ENCODE measurements at places on chromosomes 12 and 14.
A peak's percentile ranks its signal among the peaks of the same experiment; 100 is the strongest.

DNA sequence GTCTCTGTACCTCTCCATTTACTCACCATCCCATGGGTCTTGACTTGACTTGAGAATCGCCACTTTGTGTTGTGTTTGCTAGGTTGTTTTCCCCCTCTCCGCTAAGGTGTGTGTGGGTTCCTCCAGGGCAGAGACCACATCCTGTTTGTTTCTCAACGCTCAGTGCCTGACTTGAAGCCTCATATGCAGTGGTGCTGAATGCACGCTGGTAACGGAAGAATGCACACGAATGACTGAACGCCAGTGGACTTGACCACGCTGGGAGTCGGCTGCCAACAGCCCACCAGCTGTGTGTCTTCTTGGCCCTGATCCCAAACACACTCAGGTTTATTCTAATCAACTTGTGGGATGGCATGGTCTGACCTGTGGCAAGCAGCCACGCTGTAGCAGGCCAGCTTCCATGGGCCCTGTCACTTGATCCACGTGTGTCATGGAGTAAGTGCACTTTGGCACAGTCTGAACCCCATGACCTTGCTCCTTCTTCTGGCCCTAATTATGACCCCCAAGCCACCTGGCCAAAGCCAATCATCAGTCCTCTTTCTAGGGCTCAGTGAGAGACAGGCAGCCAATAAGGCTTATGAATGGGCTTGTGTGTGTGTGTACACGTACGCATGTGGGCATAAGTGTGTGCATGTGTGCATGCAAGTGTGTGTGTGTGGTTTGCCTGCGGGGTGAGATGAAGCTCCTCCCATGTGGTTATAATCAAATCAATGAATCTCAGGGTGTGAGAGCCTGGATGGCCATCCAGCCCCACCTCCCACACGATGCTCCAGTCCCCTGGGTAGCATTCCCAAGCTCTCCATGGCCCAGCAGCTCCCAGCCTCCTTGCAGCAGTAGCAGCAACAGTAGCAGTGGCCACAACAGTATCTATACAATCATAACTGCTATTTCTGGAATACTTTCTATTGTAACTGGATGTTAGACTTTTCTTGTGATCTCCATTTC is 6.4 kb upstream of the TC2N start:
- DNase-seq = peak; percentile 63

DNA sequence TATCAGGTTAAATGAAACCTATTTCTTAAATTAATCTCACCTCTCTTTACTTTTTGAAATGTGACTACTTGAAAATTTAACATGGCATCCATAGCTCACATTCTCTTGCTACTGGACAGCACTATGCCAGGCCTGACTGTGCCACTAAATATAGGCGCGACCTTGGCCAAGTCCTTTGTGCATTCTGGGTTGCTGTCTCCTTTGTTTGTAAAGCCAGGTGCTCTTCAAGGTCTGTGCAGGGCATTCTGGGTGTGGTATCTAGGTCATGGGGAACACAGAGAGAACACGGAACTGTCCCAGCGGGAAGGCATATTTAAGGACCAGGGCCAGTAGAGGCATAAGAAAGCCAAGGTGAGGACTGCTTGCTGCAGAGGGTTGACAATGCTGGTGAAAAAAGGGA is 121.2 kb downstream of the ZNF664 start:
- DNase-seq = no peak

- DNase-seq = no peak
These were observed 12.9 kb upstream of the KRAS start for GRCh38 chr12:25263594-25263993.

GRCh38 chr12:93427779-93428564 is 13.8 kb downstream of the UBE2N start:
- no peak for DNase-seq

DNA sequence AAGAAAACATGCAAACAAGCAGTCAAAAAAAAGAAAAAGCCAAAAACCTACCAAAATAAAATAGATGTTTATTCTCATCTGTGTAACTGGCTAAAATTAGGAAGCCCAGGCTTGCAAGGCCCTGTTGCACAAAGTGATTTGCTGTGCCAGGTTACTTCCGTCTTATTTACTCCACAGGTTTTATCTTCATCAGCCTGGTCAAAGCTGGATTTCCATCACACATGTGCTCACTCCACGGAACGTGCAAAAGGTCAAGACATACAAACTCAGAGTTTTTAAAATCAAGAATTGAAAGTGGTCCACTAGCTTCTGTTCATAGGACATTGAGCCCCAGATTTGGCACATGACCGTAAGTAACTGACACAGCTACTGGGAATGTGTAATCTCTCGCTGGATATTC is 14.8 kb downstream of the KCNJ8 start:
- no peak for DNase-seq

DNA sequence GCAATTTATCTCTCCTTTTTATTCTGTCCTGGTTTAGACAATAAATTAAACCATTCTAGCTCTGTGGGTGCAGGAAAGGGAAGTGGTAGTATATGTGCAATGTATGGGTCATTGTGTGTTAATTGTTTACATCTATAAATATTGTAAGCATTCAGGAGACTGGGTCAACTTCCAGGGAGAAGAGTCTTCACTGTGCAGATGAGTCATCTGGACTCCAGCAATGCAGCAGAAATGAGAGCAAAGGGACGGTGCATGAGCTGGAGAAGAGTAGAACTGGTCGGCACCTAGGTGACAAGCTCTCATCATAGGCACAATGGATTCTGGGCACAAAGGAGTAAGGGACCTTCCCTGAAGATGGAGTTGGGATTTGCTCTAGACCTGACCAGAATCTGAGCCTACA is 211.1 kb upstream of the DAAM1 start:
- DNase-seq = no peak
